CD14-positive monocyte (primary cell): ENCODE measurements at places on chromosomes 6 and 20.

DNA sequence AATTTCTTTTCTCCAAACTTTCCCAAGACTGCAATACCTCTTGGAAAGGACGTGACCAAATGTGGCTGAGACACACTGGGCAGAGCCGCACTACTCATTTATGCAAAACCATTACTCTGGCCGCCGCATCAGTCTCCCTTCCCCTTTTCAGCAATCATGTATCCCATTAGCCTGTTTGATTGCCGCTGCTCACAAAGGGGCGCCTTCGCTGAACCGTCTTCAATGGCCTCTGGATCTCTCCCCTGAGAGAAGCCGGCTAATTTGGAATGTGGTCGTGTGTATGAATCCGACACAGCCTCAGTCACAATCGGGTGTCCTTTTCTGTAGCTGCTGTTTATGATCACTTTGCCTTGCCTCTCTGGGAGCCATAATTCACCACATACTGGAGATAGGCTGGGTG is 361.1 kb downstream of the ZFAND3 start:
- DNase-seq = no peak

GRCh38 chr20:1686151-1686748 is 28.7 kb upstream of the SIRPG start:
- DNase-seq = no peak

GRCh38 chr20:32823078-32823477 is 3.3 kb downstream of the MAPRE1 start:
- DNase-seq = peak; percentile 76

- DNase-seq = peak; percentile 13
Measured at GRCh38 chr6:136012198-136012887, 160.8 kb downstream of the PDE7B start.

- no peak for DNase-seq
Measured at GRCh38 chr20:57794600-57795341, 85.0 kb upstream of the PMEPA1 start.

GRCh38 chr6:157500022-157500421 is 119.0 kb downstream of the ZDHHC14 start:
- DNase-seq = no peak

DNA sequence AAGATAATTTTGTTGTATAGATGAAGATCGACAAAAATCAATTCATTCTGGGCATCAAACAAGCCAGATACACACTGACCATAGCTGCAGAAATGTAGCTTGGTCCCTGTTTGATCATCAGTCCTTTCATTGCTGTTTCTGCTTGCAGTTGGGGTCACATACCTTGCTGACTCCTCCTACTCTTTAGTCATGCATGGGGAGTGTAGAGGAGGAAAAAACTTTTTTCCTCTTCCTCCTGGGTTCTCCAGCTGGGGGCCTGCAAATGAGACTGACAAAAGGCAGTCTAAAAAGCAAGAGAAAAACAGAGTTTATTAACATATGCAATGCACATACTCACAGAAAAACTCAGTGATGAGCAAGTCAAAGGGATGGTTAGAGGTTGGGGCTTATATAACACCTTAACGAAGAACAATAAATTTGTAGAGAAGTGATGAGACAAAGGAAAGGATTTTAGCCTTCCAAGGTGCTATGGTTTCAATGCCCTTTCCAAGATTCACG is 105.8 kb downstream of the QRSL1 start:
- DNase-seq = no peak

- DNase-seq = no peak
Measured at GRCh38 chr20:31890646-31891045, 20.2 kb downstream of the TTLL9 start.

DNA sequence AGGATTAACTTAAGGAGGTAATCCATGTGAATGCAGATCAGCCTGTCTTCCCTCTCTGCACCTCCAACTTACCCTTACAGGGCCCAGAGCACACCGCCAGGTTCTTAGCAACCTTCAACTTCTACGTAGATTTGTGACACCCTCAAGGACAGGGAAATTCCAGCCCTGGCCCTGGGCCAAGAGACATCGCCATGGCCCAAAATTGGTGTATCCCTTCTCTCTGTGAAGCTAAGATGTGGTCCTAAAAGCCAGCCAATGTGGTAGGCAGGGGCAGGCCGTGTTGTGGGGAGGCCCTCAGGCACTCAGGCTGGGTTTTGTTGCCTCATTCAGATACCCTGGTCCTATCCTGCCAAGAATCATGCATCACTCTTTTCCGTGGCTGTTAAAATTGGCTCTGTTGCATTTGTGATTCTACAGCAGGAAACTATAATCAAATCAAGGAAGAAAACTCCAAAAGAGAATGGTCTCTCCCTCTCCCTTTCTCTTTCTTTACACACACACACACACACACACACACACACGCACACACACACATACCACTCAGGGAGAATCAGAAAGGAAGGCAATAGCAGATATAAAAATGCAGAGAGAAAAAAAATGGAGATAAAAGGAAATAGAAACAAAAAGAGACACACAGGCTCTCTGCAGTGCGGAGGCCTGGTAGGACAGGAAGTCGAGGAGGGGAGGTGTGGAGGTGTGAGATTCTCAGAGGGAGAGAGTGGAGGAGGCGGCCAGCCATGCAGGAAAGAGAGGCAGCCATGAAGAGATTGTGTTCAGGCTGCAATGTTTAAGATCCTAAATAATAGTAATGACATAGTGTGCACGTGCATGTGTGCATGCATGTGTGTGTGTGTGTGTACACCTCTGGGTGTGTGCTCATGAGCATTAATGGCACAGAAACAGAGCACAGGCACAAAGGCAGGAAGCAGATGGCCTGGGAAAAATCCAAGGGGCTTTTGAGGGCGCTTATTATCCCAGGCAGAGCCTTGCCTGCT is 201.8 kb upstream of the LRFN2 start:
- DNase-seq = no peak

DNA sequence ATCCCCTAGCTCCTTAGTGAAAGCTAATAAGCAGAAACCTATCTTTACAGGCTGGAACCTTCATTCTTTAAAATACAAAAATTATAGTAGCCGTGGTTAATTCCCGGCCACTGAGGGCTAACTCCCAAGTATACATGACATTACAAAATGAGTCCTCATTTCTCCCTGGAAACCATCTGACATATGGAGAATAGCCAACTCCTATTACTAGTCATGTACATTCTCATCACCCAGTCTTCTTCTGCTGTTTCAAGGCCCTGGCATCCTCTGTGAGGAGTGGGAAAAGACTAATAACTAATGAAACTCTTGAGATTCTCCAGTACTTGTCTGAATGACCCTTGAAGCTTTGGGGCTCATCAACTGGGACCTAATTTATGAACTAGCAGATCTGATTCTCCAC is 30.2 kb downstream of the CSNK2A1 start:
- no peak for DNase-seq

DNA sequence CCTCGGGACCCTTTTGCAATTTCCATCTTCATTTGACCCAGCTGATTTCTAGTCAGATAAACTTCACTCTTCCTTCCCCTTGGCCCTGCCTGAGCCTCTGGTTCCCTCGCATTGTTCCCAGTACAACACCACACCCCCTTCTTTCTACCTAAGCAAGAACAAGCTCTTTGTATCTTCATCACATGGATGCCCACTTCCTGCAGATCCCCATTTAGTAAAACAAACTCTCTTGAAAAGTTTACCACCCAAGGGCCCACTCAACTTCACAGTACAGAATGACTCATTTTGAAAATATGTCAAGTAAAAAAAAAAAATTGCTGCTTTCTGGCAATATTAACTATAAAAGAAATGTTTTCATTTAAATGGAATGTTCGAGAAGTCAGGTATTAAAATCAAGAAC is 5.2 kb downstream of the FAXC start:
- DNase-seq = no peak

DNA sequence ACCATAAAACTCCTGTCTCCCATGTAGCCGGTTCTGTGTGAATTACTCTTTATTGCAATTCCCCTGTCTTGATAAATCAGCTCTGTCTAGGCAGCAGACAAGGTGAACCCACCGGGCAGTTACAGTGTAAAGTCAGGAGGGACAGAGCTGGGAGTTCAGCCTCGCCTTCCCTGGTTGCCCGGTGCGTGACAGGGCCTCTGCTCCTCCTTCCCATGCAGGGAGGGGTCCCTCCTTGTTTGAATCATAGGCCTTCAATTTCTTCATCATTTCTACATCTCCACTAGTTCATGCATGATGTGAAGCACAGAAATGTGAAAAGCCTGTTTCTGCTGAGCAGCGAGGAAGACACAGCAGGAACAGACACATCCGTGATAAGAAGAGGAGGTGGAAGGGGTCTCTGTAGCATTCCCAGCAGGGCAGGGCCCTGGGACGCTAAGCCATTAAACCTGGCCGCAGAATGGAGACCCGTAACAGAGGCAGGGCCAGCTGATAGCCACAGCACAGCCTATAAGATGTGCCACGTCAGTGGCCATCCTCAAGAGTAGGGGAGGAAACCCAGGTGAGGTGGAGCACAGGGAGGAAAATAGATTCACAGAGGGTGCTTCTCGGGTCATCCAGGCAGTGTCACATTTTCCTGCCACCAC is 106.7 kb upstream of the CST7 start:
- no peak for DNase-seq

DNA sequence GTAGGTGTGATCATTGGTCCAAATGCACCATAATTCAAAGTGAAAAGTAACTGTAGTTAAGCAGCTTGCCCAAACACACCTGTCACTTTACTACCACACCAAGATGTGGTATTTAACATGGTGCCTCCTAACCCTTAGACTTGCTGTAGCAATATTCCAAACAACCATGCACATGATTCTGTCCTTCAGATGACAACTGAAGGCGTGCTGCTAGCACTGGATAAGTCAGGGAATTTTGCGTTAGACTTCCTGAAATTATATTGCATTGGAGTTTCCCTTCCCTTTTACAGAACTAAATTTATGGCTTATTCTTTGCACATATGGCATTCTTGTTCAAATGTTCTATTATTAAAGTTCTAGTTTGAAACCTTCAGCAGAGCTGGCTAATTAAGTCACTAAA is 106.2 kb downstream of the ARHGAP18 start:
- peak; percentile 12 for DNase-seq

DNA sequence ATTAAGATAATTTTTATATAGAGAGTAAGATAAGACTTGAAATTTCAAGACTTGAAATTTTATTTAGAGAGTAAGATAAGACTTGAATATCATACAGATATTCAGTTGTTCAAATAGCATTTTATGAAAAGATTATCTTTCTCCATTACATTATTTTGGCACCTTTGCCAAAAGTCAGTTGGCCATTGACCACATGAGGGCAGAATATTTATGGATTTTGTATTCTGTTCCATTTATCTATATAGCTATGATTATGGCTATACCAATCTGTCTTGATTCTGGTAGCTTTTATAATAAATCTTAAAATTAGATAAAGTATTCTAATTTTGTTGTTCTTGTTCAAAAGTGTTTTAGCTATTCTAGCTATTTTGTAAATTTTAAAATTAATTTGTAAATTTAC is 537.9 kb upstream of the GJE1 start:
- DNase-seq = no peak

DNA sequence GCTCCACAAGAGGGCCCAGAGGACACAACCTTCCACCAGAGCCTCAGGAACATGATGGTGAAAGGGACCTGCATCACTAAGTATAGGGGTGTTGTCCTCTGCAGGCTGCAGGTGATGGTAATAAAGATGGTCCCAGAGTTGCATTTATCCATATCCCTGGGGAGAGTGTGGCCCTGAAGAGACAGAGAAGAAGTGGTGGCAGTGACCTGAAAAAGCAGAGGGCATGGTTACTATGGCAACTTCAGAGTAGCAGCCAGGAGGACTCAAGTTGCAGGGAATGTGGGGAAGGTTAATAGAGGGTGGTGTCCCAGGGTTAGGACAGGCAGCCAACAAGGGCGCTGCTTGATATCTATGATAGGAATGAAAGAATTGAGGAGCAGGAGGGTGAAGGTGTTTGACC is 57.1 kb downstream of the HLA-A start:
- no peak for DNase-seq

DNA sequence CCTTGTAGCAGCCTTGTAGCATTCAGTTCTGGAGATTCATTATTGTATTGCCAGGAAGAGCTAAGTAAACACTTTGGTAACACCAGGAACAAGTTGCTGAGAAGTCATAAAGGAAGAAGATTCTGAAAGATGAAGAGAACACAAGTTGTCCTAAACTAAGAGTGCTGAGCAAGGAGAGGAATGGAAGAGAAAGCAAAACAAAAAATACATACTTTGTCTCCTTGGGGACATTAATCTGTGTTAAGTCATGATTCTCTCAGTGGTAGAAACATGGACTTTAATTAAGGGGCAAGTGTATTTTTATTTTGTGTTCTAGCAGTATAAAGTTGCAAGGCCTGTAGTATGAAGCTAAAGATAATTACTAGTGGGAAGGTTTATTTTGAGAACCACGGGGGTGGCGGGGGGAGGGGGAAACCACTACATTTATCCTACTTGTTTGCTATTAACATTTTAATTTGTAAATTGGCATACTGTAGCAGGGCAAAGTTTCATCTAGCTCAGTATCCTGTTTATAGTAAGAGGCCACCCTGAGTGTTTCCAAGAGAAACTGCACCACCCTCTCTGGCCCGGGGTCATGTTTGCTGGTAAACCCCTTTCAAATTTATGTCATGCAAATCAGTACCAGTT is 463.0 kb downstream of the CDKAL1 start:
- no peak for DNase-seq

GRCh38 chr6:170178561-170179477 is 112.1 kb downstream of the DLL1 start:
- DNase-seq = peak; percentile 1

GRCh38 chr6:45256697-45257695 is 71.1 kb upstream of the RUNX2 start:
- no peak for DNase-seq
